IPS DF 19.7 (cell line): ENCODE measurements at places on chromosomes 6 and 20.

GRCh38 chr20:5734602-5735001 is 15.6 kb upstream of the SHLD1 start:
- DNase-seq, result no peak

DNA sequence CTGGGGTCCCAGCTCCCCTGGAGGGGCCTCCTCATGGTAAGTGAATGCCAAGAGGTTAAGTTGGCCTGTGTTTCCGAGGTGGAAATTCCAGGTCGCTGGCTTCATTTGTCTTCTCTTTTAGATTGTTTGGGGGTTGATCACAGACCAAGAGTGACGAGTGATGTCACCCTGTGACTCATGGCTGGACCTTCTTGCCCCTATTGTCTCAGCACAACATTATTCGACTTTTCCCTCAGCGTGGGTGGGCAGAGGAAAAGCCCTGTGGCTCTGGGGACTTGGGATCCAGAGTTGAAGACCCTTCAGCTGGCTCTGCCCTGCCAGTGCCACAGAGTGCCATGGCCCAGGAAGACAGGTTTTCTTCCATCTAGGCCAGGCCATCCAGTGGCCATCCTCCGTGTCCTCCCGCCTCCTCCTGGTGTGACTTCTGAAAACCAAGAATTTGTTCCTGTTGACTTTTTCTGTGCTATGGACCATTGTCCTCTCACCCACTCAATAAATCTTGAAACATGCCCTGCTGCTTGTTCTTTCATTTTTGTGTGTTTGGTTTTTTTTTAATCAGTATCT is 15.4 kb upstream of the SNHG17 start:
- DNase-seq, result no peak

DNA sequence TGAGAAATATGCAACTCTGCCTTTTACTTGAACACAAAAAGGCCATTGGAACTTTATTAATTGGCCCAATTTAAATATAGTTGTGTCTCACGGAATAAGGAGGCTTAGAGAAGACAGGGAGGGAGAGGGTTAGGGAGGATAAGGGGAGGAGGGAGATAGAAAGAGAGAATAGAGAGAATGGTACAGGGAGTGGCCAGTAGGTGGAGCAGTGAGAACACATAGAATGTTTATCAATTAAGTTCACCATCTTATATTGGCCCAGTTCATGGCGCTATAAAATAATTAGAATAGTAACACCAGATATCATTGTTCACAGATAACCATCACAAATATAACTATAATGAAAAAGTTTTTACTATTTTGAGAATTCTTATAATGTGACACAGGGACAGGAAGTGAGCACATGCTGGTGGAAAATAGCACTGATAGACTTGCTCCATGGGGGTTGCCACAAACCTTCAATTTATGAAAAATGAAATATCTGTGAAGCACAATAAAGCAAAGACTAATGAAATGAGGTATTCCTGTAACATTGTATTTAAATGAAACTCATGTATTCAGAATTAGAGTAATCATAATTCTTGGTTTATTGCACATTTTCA is 374.1 kb upstream of the MANEA start:
- DNase-seq, result no peak

DNA sequence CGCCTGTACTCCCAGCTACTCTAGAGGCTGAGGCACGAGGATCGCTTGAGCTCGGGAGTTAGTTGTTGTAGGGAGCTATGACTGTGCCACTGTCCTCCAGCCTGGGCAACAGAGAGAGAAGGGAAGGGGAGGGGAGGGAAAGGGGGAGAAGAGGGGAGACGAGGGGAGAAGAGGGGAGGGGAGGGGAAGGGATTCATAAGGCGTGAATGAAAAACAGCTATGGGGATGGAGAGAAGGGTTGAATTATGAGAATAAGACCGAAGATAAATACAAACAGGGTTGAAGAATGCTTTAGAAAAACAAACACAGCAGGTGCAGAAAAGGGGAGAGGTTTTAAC is 106.0 kb downstream of the TRIM27 start:
- no peak for DNase-seq

DNA sequence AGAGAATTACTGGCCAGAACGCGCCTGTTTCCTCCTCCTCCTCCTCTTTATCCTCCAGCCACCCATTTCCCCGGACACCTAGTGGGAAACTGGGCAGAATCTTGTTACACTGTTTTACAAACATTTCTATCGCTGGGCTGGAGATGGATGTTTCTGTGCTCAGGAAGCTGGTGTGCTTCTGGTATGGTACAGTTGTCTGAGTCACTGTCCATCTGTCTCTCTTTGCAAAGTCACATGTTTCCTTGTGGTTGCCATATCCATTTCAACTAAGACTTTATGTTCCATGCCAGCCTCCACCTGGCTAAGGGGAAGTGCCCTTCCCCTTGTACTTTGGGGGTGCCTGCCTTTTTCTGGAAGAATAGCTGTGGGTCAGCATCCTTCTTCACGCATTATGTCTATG is 52.9 kb upstream of the SLC22A16 start:
- no peak for DNase-seq

DNA sequence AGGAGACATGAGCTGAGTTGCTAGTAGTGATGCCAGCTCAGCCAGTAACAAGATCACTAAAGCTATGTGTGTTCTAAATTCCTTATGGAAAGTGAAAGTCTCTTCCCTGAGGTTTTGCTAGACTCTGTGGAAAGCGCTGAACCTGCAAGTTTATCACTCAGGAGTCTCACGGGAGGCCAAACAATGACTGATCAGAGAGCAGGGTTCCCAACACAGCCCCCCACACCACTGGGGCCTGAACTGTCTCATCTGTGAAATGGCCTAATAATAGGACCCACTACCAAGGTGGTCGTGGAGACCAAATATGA is 19.9 kb downstream of the ACSS1 start:
- no peak for DNase-seq

GRCh38 chr6:131519670-131520436 is 53.2 kb upstream of the ARG1 start:
- peak; percentile 63 for DNase-seq

GRCh38 chr20:35446356-35447078 is 8.5 kb upstream of the GDF5 start:
- DNase-seq, result no peak

DNA sequence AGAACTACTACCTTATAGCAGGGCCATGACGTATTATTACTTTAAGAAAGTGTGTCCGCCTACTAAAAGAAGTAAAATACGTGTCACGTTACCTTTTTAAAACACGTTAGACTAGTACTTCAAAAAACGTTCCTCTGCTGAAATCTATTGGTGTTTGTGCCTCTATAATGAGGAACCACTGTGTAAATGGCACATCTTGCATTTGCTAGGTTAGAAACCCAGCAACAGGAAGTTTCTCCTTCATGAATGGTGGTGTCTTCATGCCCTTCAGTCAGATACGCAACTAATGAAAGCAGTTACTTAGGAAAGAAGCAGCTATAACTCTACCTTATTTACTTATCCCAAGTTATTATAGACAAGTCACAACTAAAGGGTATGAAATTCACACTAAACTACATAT is 343.5 kb downstream of the RNGTT start:
- no peak for DNase-seq

DNA sequence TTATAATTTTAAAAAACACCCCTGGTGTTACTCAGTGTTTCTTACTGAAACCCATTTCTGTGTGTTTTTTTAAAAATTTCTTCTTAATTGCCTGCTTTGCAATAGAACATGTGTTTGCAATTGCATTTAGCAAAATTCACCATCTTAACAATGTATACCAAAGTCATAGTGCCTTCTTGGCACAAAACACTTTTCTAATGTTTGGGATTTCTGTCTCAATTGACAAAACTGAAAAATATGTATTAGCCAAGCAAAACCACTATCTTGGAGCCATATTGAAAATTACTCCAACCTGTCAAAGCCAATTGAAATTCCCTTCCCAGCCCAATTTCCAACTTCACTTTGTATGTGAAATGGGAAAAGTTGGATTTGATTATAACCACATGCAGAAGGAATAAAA is 88.4 kb upstream of the RSPO3 start:
- no peak for DNase-seq

GRCh38 chr20:25547999-25548398 is 37.3 kb downstream of the NINL start:
- DNase-seq, result no peak

- DNase-seq, result no peak
Measured at GRCh38 chr6:105274678-105275077, 94.9 kb upstream of the POPDC3 start.

- no peak for DNase-seq
Measured at GRCh38 chr6:14478381-14479225, 361.0 kb downstream of the CD83 start.

DNA sequence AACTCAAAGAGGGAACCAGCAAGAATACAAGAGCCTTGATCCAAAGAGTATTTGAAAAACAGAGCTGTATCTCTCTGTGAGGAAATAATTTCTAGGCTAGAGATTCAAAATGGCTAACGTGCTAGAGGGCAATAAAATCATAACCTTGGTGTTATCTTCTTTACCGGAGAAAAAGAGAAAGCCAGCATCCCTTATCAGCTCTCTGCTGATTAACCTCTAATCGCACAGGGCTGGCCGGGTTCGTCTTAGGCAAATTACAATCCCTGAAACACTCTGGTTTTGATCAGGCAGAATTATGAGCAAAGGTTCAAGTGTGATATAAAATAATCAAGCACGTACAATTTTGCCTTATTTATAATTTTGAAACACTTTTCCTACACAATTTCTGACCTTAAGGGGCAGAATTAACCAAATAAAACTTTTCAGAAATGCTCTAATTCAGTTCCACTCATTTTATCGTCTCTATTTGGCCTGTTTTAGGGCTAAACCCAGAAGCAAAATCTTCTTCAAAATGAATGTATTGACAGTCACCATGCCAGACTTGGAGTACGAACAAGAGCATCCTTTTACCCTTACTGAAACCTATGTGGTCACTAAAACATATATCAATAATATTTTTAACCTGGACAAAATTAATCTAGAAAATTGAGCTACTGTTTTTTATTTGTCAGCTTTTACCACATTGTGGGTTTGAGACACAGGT is 13.7 kb downstream of the PSMB9 start:
- DNase-seq, result no peak

DNA sequence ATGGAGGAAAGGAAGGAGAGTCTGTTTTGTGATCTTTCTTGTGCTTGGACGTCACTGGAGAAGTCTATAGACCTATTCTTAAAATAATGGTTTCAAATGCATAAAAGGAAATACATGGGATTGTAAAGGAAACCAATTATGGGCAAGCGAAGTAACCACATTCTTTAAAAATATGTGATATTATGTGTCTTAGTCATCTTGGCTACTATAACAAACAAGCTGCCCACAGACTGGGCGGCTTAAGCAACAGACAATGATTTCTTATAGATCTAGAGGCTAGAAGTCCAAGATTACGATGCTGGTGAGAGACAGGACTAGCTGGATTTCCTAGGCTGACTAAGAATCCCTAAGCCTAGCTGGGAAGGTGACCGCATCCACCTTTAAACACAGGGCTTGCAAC is 49.4 kb upstream of the CD83 start:
- DNase-seq, result no peak

DNA sequence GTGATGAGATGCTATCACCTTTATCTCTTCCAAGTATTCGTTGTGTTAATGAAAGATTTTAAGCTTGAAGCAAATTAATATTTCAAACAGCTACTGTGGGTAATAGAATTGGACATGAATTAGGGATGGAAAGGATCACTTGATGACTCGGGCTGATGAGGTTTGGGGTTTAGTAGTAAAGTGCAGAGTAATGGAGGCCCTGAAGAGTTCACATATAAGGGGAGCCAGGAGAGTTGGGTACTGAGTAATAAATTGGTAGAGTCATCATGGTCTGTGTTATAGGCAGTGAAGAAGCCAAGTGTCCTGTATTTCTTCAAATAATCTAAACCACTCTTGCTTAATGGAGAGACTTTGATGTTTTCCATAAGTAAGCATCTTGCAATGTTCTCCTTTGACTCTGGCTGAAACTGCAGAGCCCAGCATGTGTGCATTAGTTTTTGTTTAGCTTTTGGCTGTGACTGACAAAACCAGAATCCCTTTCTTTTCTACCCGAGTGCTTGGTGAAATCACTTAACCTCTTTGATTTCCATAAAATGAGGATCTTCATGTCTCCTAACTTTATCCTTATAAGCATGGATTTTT is 57.6 kb downstream of the L3MBTL3 start:
- no peak for DNase-seq
